ENCODE measurements at places on chromosomes 4 and X.

DNA sequence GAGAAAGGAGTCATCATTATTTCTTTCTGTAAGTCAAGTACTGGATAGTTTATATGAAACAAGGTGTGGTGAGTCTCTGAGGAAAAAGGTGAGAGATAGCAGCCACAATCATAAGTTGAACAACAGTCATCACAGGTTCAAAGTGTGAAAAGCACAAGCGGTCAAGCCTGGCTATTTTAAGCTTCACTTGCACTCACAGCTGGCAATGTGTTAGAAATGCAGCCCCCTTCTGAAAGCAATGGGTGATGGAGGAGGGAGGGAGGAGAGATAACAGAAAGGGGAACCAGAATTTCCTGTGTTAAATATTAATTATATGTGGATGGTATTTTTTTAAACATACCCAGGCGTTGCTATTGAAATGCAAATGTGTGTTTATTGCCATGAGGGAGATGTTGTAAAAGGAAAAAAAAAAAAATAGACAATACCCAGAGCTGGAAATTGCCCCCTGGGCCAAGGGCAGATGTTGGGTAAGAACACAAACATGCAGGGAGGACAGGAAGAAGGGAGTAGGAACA, 26.9 kb upstream of the BMP3 start:
- no peak for DNase-seq

- DNase-seq: no peak
Observed at GRCh38 chr4:11039634-11040131, 355.1 kb upstream of the CLNK start.

DNA sequence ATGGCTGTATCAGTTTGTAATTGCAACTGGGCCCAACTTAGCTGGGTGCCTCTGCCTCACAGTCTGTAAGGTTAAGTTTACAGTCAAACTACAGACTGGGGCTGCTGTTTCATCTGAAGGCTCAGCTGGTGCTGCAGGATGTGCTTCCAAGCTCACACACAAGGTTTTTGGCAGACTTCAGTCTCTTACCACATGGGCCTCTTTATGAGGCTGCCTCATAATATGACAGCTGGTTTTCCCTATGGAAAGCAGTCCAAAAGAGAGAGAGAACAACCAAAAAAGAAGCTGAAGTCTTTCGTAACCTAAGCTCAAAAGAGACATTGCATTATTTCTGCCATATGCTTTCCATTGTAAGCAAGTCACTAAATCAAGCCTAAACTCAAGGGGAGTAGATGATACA, 271.7 kb downstream of the DCTD start:
- DNase-seq: no peak

GRCh38 chr4:78337244-78338020, 214.1 kb upstream of the ANXA3 start:
- DNase-seq: no peak

- DNase-seq: no peak
Observed at GRCh38 chr4:118112117-118113046, 78.1 kb downstream of the NDST3 start.

DNA sequence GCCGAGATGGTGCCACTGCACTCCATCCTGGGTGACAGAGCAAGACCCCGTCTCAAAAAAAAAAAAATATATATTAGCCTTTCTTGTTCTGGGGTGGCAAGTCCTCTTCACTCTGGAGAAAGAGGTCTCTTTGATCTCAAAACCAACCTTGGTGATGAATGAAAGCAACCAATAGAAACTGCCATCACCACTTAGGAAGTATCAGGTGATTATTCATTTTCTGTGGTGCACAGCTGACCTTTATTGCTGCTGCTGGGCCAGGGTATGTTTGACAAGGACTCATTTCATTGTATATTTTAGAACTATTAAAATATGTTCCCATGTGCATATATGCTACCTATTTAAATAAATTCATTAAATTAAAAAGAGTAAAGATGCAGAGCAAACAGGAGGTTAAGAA, 76.0 kb upstream of the KIT start:
- DNase-seq: no peak

DNA sequence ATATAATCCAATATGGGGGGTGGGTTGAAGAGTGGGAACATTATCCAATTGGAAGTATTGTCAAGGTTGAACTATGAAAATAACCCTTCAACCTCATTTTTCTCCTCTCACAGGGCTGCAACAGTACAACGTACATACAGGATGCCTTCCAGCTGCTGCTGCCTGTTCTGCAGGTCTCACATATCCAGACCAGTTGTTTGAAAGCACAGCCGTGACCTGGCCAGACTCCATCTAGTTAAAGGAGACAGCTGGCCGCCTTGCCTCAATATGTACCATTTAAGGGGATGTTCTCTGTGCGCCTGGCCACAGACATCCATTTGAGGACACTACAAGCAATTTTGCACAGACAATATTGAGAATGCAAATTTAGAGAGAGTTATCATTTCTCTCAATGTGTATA, 75.7 kb downstream of the FAM114A1 start:
- peak; percentile 59 for DNase-seq

DNA sequence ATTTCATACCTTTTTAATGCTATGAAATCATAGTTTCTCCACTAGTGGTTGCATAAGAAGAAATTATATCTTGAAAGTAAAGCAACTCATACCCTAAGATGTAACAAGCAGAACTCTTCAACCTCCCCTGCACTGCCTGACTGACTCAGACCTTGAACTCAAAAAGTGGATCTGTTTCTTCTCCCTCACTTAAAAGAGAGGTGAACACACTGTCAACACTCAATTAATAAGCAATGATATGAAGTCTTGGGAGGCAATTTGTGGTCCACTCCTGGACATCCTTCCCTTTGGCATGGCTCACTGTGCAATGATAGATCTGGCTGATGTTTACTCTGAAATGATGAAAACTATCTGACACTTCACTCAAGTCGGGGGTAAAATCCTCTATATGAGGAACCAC, 282.0 kb upstream of the DKK2 start:
- no peak for DNase-seq

DNA sequence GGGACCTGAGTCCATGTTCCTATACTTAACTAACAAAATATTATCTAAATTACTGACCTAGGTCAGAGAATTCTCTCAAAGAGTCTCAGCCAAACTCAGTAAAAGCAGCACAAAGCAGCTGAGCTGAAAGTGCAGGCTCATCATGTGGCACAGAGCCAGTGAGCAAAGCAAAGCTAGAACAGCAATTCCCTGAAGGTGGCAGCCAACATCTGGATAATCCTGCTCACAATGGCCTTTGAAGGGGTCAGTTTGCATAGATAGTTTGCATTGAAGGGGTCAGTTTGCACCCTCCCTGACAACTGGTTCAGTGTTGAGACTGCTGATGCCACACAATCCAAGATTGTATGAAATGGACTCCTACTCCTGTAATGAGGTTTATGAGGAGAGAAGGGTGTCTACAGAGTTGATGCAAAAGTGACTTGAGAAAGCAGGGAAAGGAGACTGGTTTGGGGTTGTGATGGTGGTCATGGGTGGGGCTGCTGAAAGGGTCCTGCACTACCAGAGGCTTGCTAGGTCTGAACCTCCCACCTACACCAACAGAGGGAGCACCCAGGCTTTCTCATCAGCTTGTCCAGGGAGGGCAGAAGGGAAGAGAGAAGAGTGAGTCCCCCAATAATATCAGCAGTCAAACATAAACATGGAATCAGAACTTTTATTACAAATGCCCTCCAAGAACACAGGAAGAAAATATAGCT, 39.7 kb downstream of the TRIM61 start:
- peak; percentile 85 for DNase-seq

DNA sequence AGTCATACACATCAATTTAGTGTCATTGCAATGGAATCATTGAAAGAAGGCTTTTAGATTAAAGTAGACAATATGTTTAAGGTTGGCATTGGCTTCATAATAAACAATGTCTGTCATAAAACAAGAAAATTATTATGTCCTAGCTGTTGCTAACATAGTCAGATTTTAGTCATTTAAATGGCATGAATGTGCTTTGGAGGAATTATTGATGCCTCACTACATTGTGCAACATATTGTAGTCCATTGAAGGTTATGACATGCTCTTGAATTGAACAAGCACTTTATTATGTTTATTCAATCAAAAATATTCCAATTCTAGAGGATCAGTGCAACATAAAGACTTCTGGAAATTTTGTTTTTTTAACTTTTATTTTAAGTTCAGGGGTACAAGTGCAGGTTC, 489.8 kb upstream of the AMOT start:
- DNase-seq: no peak

DNA sequence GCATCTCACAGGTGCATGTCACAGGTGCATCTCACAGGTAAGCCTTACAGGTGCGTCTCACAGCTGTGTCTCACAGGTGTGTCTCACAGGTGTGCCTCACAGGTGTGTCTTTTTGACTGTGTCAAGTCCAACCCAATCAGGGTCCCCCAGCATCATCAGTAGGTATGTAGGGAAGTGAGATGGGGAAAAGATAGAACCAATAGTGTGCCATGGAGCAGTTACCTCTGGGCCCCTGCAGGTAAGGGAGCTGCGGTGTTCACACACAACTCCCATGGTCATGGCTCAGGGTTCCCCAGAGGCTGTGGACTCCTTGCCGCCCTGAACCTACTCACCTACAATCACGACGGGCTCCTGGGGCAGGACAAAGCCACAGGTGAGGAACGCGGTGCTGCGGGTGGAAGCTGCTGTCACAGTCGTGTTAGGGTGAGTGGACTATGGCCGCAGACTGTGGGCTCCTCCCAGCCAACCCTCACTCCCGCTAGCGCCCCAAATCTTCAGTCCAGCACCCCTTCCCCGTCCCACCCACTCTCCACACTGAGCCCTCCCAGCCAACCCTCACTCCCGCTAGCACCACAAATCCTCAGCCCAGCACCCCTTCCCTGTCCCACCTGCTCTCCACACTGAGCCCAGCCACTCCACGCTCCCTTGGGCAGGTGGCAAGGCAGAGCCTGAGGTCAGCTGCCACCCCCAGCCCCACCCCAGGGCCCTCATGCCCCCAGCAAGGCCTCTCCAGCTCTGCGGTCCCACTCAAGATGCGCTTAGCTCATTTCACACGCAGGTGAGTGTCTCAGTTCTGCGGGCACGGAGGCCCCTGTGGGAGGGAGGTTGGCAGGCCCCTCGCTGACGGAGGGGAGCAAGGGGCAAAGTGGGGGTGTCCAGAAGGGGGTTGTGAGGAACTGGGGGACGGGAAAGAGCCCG, 2.1 kb upstream of the PDE6B start:
- no peak for DNase-seq

- DNase-seq: no peak
Observed at GRCh38 chr4:6232836-6233785, 32.8 kb upstream of the JAKMIP1 start.

- no peak for DNase-seq
Observed at GRCh38 chr4:87971866-87972265, 3.6 kb upstream of the SPP1 start.

DNA sequence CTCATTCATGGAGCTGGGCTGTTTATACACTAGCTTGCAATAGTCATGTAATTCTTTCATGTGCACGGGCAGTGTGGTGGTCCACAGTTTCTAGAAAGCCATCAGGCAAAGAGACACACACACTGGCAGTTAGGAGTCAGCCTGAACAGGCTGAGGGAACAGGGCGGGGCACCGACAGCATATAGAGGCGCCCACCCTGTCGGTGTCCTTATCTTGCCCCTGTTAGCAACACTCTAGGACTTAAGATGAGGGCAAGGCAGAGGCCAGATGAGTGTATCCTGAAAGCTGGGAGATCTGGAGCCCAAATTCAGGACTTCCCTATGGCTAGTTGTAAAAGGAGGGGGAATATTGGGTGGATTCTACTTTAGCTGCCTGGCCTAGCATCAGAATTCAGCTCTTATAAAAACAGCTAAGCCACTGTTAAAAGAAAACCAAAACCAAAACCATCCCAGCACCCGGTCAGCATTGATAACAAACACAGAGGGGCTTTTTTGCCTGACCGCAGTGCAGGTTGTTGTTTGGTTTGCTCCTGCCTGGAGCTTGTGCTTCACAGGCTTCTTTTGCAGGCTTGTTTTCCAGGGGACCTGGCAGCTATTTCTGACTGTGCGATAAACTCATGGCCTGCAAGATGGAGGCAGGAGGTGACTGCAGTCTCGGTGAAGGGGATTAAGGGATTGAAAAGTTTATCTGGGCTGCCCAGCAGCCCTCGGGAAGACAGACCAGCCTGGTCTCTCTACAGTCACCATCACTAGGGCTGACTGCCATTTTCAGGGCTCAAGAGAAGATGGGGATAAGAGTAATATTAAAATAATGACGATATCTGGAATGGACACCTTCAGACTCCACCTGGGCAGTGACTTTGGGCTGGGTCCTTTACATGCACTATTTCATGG, 638.9 kb downstream of the MID1IP1 start:
- no peak for DNase-seq

- DNase-seq: no peak
Observed at GRCh38 chr4:108313546-108314339, 145.0 kb upstream of the LEF1 start.

DNA sequence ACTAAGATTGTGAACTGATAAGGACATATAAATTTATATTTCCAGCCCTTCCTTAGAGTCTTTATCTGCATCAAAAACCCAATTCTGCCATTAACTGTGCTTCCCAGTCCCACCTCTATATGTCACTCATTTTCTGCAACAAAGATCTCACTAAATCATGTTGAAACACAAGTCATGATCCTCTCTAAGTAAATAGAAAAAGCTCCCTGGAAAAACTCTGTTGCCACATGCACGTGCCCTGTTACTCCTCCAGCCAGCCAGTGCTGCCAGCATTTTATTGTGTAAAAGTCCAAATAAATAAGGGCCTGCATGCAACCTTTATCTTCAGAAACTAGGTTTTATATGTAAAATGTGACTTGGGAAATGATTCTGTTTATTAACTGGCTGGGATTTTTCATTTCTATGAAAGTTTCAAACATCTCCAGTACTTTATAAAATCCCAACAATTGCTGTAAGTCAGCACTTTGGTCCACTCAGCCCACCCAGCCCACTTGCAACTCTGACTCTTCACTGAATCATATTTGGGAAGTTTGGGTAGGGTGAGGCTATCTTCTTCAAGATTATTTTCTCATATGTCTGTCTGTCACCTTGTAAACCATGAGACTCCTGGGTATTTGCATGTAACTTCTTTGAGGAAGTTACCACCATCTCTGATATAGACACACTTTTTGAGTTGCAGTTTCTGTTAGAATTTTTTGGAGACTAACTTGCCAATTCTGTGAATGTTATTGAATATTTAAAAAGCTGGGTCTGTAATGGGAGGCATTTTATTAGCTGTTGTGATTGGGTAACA, 40.0 kb upstream of the SMARCA5 start:
- DNase-seq: no peak

GRCh38 chr4:39539089-39539611, 11.9 kb upstream of the UGDH start:
- no peak for DNase-seq

Data from muscle of arm (tissue), 14 donors.